ENCODE measurements at places on chromosomes 2 and 18.

DNA sequence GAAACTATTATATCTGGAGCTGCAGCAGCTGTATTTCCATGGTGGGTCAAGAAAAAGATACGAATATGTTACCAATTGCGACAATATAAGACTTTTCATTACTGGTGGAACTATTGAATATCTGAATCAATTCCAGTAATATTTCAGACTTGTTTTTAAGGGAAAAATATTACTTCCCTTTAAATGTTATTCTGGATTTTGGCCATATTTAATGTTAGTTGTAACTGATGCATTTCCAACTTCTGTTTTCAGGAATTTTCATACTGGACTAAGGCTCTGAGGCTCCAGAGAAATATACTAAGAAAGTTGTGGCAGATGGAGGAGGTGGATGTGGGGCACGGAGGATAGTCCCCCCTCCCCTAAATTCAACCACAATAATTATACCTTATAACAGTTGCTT is 555.2 kb upstream of the SETBP1 start:
- no peak for DNase-seq

DNA sequence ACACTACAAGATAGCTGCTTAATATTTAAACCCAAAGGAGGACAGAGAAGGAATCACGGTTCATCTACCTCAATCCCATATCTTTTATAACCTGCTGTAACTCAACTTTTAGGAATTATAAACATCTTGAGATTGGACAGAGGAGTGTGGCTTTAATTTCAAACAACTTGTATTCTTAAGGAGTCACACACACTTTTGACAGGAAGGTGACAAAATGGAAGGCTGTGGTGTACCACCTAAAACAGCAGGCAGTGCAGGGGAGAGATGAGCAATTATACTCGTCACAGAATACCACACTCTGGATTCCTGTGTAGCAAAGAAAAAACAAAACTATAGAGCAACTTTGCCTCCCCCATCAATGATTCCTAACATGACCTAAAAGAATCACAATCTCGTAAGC is 194.8 kb downstream of the ZEB2 start:
- no peak for DNase-seq

DNA sequence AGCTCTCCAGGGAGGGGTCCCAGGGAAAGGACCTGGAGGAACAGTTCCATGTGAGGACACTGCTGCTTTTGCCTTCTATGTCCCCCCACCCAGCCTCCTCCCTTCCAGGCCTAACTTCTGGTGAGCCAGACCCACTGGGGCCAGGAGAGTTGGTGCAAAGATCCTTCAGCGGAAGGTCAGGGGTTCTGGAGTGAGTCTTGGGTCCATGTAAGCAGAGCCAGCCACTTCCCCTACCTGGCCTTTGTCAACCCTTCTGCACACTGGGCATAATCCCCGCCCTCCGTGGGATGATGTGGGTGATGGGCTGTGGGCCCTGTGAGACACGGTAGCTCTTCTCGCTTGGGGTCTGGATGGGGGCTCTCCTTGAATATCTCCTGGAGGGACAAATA is 76.9 kb downstream of the RHOB start:
- DNase-seq: no peak

- no peak for DNase-seq
Observed at GRCh38 chr2:240203031-240203787, 62.8 kb upstream of the OTOS start.

DNA sequence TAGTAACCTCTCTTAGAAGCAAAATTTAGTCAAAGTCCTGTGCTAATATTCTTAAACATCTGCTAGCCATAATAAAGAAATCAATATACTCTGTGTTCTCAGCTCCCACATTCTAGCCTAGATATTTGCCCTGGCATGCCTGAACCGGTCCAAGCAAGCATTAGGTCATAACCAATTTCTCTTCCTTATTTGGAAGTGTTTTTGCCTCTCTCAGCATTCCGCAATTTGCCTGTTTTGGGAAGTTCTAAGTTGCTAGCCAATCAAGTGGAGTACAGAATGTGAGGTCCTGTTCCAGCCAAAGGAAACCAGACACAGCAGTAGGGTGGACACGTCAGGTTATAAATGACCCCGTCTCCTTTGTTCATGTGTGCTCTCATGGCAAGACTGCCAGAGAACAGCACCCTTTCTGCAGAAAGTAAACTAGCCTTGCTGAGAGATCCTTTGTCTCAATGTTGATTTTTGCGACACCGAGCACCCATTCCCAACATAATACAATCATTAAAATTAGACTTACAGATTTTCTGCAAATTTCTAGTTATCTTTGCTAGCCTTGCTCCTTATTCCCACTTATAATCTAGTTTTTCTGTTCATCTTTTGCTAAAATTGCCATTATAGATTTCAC is 13.0 kb upstream of the SULT1C4 start:
- no peak for DNase-seq

GRCh38 chr2:43221763-43222474 is 4.5 kb downstream of the ZFP36L2 start:
- DNase-seq: no peak

- no peak for DNase-seq
Observed at GRCh38 chr2:134268265-134268664, 14.4 kb downstream of the MGAT5 start.

DNA sequence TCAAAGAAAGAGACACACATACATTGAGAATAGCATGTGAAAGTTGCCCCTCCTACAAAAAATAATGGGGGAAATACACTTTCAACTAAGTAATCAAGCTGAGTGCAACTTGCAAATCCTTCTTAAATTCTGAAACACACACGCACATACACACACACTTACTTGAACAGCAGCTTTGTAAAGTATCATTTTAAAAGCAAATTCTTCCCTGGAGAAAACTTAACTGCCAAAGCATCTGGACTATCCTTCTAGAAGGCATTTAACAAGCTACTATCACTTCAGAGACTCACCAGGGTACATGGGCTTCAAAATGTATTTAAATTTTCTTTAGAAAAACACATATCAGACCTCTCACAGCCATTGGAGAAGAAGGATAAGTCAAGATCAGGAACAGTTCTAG is 15.3 kb downstream of the GAREM1 start:
- no peak for DNase-seq

DNA sequence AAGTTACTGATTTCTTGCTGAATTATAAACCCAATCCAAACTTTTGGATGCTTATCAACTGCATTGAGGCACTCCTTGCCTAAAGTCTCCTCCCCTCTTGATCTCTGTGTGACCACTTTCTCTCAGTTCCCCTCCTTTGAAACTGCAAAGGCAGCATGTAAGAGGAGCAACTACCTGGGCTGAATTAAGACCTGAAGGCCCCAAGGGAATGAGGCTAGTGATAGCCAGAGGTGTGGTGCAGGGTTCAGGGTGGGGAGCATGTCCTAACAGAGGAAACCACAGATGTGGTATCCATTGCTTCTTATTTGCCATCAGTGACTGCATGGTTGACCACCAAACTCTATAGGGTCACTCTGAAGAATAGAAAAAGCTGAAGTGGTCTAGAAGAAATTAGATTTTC is 557.9 kb downstream of the TNS1 start:
- DNase-seq: no peak
